Lung (tissue), 17 donors: ENCODE measurements at places on chromosomes 2 and 18.

DNA sequence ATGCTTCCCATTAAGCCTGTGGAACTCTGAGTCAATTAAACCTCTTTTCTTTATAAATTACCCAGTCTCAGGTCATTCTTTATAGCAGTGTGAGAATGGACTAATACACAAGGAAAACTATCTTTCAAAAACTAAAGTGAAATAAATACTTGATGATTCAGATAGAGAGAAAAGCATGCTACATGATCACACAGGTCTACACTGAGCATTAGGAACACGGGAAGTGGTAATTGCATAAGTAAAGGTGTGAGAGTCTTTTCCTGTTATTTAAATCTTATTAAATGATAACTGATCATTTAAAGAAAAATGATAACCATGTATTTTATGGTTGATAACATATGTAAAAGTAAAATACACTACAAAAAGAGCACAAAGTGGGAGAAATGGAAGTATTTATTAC, 812.0 kb upstream of the RAB6C start:
- H3K4me1 ChIP-seq: no peaks in the 10 kb centered on the region
- DNase-seq: no peak
- no peaks in the 10 kb centered on the region for H3K27me3 ChIP-seq

GRCh38 chr2:239258248-239258647, 142.6 kb downstream of the HDAC4 start:
- no peak overlapping the region for H3K4me3 ChIP-seq
- H3K4me1 ChIP-seq: peaks cover 12% of the 10 kb centered on the region
- H3K27me3 ChIP-seq: no peaks in the 10 kb centered on the region
- no peaks in the 10 kb centered on the region for H3K36me3 ChIP-seq

- H3K4me3 ChIP-seq: no peak overlapping the region
- H3K4me1 ChIP-seq: no peaks in the 10 kb centered on the region
- H3K27me3 ChIP-seq: no peaks in the 10 kb centered on the region
- no peaks in the 10 kb centered on the region for H3K36me3 ChIP-seq
- no peak for DNase-seq
- H3K27ac ChIP-seq: peak overlapping the region; percentile 33
These were observed 183.4 kb upstream of the RASGRP3 start for GRCh38 chr2:33292981-33293595.

DNA sequence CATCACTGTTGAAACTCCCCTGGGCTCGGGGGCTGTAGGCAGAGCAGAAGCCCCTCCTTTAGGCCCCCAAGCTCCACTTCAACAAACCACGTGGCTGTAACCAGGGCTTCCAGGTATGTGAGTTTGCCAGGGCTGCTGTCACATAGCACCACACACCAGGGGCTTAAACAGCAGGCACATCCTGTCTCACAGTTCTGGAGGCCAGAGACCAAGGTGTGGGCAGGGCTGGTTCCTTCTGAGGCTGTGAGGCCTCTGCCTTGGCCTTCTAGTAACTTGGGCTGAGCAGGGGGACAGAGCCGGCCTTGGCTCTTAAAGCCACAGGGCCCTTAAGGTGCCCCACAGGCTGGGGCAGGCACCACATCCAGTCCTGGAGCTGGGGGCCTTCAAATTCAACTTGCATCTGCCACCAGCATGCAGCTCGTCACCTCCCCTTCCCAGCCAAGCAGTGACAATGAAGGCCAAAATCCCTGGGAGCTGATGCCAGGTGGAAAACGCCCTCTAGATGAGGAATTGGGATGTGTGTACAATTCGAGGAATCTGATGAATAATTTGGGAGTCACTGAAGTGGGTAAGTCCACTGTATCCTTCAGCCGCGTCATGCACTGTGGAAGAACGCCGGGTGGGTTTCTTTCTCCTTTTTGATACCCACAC, 104.2 kb upstream of the ODC1 start:
- DNase-seq: no peak
- H3K4me1 ChIP-seq: peaks cover 11% of the 10 kb centered on the region
- no peak overlapping the region for H3K4me3 ChIP-seq
- no peaks in the 10 kb centered on the region for H3K36me3 ChIP-seq
- no peak overlapping the region for H3K27ac ChIP-seq
- H3K27me3 ChIP-seq: peaks cover 2% of the 10 kb centered on the region

- no peak for DNase-seq
- H3K36me3 ChIP-seq: no peaks in the 10 kb centered on the region
- H3K27me3 ChIP-seq: no peaks in the 10 kb centered on the region
- no peaks in the 10 kb centered on the region for H3K4me1 ChIP-seq
These were observed 401.0 kb downstream of the SETBP1 start for GRCh38 chr18:45081566-45082181.

GRCh38 chr2:75595541-75596395, 35.0 kb upstream of the EVA1A start:
- no peaks in the 10 kb centered on the region for H3K4me1 ChIP-seq
- no peaks in the 10 kb centered on the region for H3K36me3 ChIP-seq
- DNase-seq: no peak
- H3K4me3 ChIP-seq: no peak overlapping the region

- H3K27me3 ChIP-seq: no peaks in the 10 kb centered on the region
- H3K27ac ChIP-seq: peak overlapping the region; percentile 76
- peak; percentile 72 for DNase-seq
- H3K36me3 ChIP-seq: no peaks in the 10 kb centered on the region
These were observed 688 bp downstream of the MAPRE2 start for GRCh38 chr18:35041815-35042387.

DNA sequence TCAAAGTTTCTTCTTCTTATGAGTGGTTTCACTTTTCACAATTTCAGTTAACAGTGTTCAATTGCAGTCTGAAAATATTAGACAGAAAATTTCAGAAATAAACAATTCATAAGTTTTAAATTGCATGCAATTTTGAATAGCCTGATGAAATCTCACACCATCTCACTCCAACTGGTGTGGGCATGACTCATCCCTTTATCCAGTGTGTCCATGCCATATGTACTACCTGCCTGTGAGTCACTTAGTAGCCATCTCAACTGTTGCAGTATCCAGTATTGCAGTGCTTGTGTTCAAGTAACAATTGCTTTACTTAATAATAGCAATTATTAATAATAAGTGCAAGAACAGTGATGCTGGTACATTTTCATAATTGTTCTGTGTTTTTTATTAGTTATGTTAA, 1202.5 kb downstream of the DSC3 start:
- DNase-seq: no peak
- H3K36me3 ChIP-seq: no peaks in the 10 kb centered on the region

GRCh38 chr2:12161085-12161484, 414.7 kb downstream of the LPIN1 start:
- no peak overlapping the region for H3K4me3 ChIP-seq
- H3K36me3 ChIP-seq: no peaks in the 10 kb centered on the region
- DNase-seq: no peak
- H3K27me3 ChIP-seq: no peaks in the 10 kb centered on the region

DNA sequence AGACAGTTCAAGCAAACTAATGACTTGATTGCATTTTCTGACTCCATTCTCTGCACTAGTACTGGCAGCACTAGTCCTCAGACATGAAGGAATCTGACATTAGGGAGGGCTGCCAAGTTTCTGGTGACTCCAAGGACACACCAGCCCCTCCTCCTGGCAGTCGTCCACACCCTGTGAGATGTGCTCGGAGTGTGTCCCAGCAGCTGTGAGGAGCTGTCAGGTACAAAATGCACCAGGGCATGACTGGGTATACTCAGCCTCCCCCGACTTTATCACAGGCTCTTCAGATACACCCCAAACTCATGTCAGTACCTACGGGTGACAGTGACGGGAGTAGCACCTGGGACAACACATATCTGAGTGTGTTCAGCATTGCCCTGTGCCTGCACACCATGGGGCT, 43.1 kb downstream of the EDAR start:
- H3K27me3 ChIP-seq: no peaks in the 10 kb centered on the region
- no peak overlapping the region for H3K27ac ChIP-seq
- H3K4me3 ChIP-seq: no peak overlapping the region
- peak; percentile 92 for DNase-seq
- no peaks in the 10 kb centered on the region for H3K36me3 ChIP-seq
- H3K4me1 ChIP-seq: peaks cover 2% of the 10 kb centered on the region
